T-helper 17 cell (primary cell): ENCODE measurements at places on chromosomes 6 and 20.

GRCh38 chr6:121847806-121848522 is 412.5 kb downstream of the GJA1 start:
- DNase-seq = no peak

DNA sequence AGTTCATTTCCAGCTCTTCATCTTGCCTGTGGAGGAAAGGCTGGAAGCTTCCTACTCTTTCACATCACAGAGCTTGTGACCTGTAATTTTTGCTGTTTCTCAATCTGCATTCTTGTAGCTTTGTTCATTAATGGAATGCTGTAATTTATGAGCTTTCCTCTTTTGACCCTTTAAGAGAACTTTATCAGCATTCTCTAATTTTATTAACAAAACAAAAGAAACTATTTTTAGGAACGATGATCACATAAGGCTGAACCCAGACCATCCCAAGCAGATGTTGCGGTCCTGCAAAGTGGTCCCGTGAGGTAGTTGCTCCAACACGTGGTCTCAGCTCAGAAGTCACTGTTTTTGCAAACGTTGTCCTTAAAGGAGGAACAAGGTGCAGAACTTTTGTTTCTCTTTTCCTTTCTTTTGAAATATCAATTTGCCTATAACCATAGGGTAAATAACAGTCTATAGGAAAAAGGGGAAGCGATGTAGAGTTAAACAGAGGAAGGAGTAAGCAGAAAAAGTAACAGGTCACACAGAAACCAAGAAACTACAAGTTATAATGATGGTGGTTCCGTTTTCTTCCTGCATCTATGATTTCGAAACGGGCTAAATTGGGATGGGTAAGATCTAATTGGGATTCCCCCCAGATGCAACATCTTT is 121.3 kb upstream of the PHACTR1 start:
- no peak for DNase-seq

DNA sequence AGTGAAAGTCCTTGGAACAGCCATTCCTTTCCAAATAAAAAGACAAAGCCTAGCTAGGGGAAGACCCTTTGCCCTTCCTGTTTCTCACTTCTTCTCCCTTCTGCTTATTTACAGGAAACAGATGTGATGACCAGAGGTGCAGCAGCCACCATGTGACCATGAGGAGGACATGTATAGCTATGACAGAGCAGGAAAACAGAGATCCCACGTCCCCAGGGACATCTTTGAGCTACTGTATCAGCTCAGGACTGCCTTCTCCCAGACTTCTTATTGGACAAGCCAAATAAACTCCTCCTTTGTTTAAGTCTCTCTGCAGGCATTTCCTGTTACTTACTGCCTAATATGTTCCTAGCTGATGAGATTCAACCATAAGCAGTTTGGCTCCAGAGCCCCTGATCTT is 133.1 kb upstream of the MLN start:
- DNase-seq = no peak

- DNase-seq = no peak
Observed at GRCh38 chr20:59322081-59322480, 21.7 kb downstream of the EDN3 start.

DNA sequence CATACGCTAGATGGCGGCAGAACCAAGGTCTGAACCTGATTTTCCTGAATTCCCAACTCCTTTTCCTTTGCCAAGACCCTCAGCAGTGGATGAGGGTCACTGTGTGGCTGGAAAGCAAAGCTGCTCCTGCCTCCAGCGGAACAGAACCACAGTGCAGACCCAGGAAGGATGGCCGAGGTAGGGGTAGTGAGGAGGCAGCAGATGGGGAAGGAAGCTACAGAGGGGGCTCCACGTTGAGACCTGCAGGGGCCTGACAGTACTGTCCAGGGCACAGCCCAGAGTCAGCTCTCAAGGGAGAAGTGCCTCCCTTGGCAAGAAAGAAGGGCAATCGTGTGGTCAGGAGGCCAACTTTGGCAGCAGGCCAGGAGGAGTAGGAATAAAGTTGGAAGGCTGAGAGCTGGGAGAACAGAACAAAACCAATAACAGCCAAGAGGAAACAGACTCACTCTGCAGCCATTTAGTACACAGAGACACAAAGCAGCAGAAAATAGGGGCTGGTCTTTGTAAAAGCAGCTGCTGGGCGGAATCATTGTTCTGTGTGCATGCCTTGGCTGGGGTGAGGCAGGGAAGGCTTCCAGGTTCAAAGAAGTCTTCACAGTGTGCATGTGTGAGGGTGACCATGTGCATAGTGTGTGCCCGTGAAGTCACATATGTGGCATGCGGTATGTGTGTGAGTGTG is 3.1 kb downstream of the GABRR2 start:
- DNase-seq = no peak

DNA sequence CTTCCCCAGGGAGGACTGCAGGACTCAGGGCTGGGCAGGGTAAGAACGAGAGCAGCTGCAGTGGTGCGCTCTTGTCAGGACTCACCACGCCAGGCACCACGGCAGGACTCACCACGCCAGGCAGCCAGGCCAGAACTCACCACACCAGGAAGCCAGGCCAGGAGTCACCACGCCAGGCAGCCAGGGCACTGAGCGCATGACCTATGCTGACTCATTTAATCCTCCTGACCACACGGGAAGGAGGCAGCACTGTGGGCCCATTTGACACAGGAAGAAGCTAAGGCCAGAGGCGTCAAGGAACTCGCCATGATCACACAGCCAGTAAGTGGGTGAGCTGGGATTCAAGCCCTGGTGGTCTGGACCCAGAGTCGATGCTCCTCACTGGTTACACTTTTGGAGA is 189.3 kb downstream of the PREX1 start:
- no peak for DNase-seq

- DNase-seq = no peak
Observed at GRCh38 chr6:116974526-116975316, 97.7 kb downstream of the RFX6 start.

GRCh38 chr6:44234101-44235025 is 11.0 kb downstream of the SLC29A1 start:
- no peak for DNase-seq

- no peak for DNase-seq
Observed at GRCh38 chr6:99426451-99426757, 1.3 kb upstream of the PNISR start.
